ENCODE measurements at places on chromosomes 2 and 18.

DNA sequence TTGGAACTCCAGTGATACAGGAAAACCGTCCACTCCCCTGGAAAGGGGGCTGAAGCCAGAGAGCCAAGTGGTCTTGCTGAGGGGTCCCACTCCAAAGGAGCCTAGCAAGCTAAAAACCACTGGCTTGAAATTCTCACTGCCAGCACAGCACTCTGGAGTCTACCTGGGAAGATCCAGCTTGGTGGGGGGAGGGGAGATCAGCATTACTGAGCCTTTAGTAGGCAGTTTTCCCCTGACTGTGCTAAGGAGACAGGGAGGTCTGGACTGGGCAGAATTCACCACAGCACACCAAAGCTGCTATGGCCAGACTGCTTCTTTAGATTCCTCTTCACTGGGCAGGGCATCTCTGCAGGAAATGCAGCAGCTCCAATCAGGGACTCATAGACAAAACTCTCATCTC lies 510.7 kb upstream of the LRRTM1 start:
- no peak for DNase-seq

- no peak for DNase-seq
Measured at GRCh38 chr2:8154270-8154669, 527.6 kb upstream of the ID2 start.

- no peak for DNase-seq
Measured at GRCh38 chr2:119008108-119008507, 66.1 kb downstream of the MARCO start.

DNA sequence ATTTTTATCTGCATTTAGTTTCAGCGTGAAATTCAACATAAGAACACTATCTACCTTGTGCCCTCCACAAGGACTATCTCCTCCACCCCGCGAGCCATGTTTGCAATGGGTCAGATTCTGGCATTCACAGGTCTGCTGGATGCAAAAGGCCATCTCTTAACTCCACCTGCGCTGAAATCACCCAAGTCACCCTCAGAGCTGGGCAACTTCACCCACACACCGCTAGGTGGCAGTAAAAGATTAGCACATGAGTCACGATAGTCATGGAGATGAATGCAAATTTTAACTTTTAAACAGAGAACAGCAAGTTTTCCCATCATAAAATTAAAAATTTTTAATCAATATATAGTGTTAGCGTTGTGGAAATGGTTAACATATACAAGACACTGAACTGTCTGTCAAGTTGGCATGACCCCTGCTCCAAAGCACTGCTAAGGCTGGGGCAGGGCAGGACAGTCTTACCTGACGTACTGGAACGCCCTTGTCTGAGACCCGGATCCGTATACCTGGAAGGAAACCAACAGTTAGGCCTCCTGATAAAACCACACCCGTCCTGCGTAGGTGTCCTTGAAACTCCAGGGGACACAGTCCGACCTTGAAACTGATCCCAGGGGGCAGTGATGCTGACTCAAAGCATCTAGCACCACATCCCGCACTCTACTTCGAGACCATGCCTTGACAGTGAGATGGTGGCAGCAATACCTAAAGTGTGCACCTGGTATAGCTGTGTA lies 89.6 kb downstream of the UXS1 start:
- DNase-seq: peak; percentile 6

DNA sequence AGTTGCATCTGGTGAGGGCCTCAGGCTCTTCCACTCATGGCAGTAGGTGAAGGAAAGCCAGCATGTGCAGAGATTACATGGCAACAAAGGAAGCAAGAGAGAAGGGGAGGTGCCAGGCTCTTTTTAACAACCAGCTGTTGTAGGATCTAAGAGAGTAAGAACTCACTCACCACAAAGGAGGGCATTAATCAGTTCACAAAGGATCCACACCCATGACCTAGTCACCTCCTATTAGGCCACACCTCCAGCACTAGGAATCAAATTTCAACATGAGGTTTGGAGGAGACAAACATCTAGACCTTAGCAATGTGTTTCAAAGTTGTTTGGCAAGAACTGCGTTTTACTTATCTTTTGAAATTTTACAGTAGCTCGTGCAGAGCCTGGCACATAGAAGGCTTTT lies 20.5 kb upstream of the REG3A start:
- no peak for DNase-seq

DNA sequence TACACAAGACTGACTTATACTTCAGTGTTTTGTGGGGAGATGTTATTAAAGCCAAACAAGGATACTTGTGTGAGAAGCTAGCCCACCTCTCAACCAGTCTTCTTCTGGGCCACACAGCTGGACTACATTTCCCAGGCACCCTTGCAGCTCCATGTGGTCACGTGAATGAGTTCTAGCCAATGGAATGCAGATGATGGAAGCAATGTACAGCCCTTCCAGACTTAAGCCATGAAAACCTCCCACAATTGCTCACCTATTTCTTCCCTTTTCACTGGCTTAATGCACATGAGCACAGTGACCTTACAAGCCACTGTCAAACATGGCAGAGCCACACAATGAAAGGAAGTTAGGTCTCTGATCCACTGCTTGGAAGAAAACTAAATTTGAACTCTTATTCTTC lies 20.4 kb upstream of the FEZ2 start:
- no peak for DNase-seq

DNA sequence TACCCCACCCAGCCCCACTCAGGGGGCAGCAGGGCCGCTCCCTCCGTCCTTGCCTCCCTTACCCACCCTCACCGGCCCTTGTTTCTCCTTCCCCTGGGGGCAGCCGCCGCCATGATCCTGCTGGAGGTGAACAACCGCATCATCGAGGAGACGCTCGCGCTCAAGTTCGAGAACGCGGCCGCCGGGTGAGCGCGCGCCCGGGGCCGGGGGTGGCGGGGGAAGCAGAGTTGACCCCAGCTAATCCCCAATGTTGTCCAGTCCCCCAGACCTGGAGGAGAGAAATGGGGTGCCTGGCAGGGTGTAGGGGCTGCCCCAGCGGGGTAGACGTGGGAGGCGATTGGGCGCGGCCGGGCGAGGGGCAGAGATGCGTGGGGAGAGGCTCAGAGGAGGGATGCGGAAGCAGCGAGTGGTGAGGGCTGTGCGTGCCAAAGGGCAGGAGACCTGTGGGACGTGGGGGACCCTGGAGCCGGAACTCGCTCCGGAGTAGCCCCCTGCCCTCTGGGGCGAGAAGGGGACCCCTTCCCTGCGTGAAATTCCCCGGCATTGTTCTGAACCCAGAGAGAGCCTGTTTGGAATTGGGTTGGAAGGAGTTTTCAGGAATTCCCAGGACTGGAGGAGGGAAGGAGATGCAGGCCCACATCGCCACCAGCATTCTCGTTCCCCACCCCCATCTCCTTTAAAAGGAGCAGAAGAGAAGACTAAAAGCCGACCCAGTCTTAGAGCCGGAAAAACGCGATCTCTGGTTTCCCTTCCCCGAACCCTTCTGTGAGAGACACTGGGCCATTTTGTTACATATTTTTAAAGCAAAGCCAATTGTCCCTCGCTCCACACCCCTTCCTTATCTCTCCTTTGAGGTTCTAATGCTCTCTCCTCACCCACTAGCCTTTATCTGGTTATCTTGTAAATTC lies 625 bp downstream of the ARPC2 start:
- DNase-seq: no peak

DNA sequence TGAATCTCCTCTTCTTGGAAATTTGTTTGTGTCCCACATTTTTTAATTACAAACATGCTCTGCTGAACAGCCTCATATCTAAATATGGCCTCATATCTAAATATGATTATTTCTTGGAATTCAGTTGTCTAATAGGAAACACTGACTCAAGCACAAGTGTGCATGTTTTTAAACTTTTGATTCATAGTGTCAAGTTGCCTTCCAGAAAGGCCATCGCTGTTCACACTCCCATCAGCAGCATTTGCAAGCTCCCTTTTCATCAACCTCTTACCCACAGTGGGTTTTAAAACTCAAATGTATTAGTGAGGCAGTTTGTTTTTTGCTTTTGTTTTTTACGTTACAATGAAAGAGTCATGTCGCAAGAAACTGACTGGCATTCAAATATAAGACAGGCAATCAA lies 65.2 kb upstream of the SMAD2 start:
- DNase-seq: no peak

DNA sequence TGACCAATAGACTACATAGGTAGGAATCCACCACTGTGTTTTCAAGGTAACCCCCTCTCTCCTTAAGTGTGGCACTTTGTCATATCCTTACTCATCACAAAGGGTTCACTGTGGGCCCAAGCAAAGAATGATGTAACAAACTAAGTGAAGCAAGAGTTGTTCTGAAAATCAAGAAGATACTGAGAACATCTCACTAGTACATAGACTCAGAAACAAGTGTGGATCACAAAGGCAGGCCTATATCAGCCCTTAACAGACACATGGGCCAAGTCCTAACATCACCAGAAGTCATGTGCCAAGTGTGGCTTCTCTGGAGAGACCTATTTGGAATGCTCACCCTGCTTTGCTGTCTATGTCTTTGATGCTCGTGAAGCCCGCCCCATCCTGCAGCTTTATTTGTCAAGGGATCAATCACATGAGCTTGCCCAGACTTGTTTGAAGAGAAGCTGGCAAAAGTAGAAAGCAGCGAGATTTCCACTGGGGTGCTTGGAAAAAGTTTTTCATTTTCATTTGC lies 131.2 kb upstream of the TTC39C start:
- peak; percentile 91 for DNase-seq

DNA sequence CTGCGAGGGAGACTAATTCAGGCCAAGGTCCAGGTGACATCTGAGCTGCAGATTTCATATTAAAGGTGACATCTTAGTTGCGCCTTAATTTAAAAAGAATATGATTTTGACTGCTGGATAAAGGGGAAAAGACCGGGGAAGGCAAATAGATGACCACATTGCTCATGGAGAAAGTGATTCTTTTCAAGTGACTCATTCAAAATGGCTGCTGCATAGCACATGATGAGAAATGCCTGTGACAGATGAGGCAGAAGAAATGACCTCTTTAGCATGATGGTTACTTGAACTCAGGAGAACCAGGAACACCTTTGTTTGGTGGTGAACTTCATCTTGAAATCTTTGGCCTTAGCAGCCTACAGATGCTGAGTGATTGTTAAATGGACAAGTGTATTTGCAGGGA lies 385.8 kb upstream of the TRIB2 start:
- no peak for DNase-seq

- DNase-seq: no peak
Measured at GRCh38 chr18:62734290-62734689, 18.9 kb downstream of the PHLPP1 start.

DNA sequence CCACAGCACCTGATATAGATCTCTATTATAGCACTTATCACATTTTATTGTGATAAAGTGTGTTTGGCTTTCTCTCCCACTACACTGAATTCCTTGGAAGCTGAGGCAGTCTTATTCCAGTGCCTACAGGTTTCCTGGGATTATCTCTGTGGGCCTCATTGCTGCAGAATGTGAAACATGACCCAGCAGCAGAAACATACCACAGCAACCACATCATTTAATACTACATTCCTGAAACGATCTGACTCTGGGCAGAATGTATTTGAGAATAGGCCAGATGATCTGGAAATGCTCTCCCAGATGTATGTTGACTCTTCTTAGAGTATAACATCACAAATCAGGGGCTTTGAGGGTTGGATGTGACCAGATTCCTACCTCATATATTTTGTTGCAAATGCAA lies 323.5 kb upstream of the TANK start:
- DNase-seq: no peak

GRCh38 chr2:144595279-144595678 lies 75.4 kb upstream of the ZEB2 start:
- DNase-seq: no peak

- DNase-seq: peak; percentile 33
Measured at GRCh38 chr18:74906184-74906583, 302.8 kb downstream of the PTGR3 start.

DNA sequence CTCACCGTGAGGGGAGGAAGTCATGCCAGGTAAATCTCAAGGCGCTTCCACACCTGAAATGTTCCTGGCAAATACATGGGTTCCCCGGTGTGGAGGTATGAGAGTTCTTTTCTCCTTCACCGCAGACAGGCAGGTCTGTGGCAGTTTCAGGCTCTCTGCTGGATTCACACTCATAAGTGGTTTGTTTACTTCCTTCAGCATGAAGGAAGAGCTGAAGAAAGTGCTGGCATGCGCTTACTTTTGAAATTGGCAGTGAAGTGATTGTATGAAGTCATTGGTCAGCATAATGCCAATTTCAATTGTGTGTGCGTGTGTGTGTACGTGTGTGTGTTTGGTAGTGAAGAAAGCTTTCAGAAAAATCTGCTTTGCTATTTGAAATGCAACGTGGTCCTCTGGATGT lies 43.4 kb downstream of the RNF144A start:
- DNase-seq: no peak

DNA sequence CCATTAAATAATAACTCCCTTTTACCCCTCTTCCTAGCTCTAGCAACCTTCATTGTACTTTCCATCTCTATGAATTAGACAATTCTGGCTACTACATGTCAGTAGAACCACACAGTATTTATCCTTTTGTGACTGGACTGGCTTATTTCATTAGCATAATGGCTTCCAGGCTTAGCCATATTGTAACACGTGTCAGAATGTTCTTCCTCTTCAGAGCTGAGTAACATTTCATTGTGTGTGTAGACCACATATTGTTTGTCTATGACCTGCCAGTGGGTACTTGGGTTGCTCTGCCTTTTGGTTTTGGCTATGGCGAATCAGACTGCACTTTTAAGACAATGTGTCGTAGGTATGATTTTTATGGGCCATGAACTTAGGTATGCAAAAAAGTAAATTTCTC lies 20.9 kb downstream of the TSN start:
- DNase-seq: no peak

DNA sequence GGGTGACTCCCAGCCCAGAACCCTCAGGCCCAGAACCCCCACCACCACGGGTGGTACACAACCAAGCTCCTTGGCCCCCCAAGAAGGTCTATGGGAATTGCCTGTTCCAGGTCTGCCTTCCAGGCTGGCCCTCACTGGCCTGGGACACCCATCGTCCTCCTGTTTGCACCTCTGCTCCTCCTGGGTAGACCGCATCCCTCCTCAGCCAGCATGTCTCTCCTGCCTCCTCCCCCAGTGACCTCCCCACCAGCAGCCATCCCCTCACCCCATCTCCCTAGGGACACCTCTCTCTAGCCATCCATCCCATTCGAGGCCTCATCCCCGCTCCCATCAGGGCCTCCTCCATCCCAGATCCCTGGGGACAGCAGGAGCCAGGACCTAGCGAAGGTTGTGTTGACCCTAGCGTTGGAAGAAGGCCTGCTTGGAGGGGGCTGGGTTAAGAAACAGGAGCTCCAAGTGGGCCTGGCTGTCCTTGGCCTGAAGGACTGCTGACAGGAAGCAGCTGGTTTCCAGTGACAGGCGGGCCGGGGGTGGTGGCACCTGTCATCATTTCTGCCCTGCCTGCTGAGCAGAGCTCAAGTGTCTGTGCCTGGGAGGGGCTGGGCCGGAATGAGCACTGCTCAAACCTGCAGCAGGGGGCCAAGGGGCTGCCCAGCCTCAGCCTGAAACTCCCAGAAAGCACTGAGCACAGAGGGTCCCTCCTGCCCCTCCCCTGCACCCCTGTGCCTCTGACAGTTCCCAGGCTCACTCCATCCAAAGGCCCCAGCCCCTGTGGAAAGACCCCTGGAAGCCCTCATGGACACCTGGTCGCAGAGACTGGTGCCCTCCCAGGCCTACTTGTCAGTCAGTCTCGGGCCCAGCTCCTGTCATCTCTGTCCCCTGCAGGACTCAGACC lies 96.0 kb upstream of the OTOS start:
- peak; percentile 74 for DNase-seq
